ENCODE measurements at places on chromosomes 11 and 22.

GRCh38 chr11:15136166-15136565 is 21.4 kb downstream of the INSC start:
- DNase-seq: no peak

GRCh38 chr11:117814766-117815261 is 9.7 kb downstream of the FXYD2 start:
- DNase-seq: peak; percentile 64

DNA sequence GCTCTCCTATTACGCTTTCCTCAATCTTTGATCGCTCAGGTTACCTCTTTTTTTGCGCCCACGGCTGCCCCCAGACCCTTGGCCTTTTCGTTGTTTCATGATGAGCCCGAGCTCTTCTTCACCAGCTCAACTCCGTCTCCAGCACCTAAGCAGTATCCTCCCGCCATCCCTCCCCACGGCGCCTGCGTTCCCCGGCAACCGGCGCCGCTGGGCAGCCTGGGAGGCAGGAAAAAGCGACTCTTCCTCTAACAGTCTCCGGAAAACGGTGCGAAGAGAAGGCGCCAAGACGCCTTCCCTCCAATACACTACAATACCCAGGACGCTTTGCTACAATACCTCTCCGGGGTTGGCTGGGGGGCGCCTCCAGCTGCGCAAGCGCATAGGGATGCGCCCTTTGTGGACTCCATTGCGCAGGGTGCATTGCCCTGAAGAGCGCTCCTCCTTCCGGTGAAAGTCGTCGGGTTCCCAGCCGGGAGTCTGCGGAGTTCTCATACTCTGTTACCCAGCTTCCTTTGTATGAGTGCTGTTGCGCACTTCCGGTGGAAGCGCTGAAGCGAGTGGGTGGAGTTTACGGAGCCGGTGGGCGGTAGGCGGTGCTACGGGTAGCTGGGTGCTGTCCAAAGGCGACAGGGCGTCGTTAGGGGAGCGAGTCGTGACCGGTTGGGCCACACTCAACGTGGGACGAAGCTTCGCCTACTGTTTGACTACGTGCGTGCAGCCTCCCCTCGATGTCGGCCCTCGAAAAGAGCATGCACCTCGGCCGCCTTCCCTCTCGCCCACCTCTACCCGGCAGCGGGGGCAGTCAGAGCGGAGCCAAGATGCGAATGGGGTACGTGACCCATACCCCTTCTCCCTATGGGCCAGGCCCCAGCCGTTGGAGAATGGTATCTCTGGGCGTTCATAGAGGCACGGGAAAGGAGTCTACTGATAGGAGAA is at the start of the genes C2CD3 and PPME1:
TSS of gene C2CD3 (minus strand) at position 309 of the 936 bp plus-strand sequence. CDS start at position 99, 210 bp downstream.
TSS of gene PPME1 (plus strand) at position 596 of the 936 bp plus-strand sequence. CDS start at position 729, 133 bp downstream.
- peak; percentile 96 for DNase-seq

DNA sequence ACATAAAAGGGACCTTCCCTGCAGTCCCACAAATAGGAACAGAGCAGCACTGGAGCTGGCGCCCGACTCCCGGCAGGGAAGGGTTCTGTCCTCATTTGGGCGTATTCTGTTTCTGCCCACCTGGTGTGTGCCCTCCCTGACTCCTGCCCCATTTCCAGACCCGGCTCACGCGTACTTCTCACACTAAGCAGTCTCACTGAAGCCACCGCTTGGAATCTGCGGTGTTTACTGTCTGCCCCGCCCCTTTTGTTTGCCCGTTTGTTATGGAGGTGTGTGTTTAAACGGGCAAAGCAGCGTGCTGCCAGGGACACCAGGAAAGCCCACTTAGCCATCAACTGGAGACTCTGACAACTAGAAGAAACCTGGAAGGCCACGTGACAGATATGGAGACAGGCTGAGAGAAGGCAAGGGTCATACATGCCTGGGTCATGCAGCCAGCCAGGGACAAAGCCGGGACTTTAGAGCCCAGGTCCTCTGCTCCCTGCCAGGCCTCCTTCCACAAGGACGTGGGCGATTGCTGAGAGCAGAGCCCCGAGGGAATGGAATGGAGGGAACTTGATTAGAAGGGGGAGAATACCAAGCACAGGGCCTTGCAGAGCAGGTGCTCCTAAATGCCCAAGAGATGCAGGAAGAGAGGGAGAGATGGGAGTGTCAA is 8.7 kb upstream of the EFCAB6 start:
- no peak for DNase-seq

- DNase-seq: no peak
These were observed 87.5 kb downstream of the TMEM135 start for GRCh38 chr11:87125257-87125656.

- no peak for DNase-seq
These were observed 99.4 kb downstream of the PDE3B start for GRCh38 chr11:14742849-14743559.

DNA sequence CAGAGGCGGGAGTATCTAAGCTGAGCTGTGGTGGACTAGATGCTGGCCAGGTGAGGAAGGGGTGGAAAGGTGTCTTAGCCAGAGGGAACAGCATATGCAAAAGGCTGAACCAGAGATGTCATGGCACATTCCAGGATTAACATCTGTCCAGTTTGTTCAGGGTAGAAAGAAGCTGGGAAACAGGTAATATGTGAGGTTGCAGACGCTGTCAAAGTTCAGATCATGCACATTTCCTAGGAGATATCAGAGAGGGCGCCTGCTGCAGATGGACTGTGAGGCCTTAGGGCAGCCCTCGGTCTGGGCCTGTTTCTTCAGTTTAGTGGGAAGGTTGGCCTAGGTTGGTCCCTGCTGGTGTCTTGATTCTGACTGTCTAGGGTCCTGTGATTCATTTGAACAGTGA is 97.7 kb upstream of the CRYBB3 start:
- DNase-seq: no peak
